ENCODE measurements at places on chromosomes 3 and 15.

DNA sequence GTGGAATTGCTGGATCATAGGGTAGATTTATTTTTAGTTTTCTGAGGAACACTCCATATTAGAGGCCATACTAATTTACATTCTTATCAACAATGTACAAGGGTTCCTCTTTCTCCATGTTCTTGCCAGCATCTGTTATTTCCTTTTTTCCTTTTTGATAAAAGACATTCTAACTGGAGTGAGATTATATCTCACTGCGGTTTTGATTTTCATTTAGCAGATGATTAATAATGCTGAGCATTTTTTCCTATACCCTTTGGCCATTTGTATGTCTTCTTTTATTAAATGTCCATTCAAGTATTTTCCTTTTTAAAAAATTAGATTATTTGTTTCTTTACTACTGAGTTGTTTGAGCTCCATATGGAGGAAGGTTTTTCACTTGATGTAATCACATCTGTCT is 1189.5 kb downstream of the ZPLD1 start:
- DNase-seq = no peak

DNA sequence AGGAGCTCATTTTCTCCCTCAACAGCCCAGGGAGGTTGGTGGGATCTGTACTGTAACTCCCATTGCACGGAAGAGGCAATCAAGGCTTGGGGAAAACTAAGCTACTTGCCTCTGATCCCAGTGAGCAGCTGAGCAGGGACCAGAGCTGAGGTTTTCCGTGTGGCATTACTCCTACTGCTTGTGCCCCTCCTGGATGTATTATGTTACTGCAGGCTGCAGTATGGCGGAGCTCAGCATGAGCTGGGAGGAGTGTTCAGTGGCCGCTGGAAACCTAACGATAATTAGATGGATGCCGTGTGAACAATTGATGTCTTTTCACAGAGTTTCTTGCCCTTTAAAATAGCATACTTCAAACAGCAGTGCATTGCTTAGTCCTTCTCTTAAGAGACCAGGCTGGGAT is 2.0 kb upstream of the TPRG1 start:
- no peak for DNase-seq

DNA sequence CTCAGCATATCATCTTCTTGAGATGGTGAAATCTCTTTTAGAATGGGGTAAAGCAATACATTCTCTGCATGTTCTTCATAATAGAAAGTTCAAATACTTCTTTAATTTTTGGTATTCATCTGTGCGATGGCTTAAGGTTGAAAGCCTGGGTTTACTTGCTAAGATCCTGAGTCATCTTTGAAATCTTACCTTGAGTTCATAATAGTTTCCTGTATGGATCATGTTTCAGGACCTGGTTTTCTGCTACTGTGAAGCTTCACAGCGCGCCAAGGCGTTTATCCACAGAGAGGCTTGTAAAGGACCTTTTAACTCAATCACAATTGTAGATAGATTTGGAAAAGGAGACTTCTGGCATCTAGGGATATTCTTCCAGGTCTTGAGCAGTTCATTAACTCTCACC is 39.0 kb downstream of the MED12L start:
- DNase-seq = no peak

DNA sequence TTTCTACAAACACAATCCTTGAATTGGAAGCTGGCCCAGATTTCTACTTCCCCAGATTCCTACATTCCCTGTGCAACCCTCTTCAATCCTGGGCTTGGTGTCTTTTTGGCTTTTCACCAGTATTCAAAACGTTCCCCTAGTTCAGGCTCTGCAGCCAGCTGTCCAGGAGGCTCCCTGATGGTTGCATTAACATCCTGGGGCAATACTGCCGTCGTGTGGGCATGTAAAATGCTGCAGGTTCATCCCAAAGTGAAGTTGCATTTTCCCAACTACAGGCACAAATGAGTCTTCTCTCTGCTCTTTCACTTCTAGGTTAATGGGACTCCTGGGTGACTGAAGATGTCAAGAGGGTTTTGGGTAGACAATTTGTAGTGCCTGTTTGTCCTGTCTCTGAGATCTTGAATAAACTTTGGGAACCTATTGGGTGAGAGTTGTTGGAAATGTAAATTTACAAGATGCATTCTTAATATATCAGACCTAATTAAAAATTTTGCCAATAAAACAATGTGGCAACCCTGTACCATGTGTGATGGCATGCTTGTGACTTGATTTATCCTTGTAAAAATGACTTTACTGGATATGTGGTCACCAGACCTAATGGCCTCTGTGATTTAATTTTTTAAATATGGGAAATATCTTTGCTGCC is 28.6 kb downstream of the SOX14 start:
- no peak for DNase-seq

DNA sequence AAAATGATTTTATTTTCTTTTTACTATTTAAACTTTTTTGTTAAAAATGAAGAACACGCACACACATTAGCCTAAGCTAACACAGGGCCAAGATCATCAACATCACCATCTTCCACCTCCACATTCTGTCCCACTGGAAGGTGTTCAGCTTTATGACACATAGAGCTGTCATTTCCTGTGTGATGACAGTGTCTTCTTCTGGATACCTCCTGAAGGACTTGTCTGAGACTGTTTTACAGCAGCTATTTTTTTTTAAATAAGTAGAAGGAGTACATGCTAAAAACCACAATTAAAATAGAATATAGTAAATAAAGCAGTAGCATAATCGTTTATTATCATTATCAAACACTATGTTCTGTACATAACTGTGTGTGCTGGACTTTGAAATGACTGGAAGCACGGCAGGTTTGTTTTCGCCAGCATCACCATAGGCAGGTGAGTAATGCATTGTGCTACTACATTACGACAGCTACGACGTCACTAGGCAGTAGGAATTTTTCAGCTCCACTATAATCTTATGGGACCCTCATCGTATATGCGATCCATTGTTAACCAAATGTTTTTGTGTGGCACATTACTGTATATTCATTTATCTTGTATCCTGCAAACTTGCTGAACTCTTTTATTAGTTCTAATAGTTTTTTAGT is 72.8 kb downstream of the KLF15 start:
- no peak for DNase-seq

GRCh38 chr3:193943851-193944517 is 192.0 kb upstream of the HES1 start:
- DNase-seq = no peak

- DNase-seq = no peak
Observed at GRCh38 chr15:66966256-66966655, 99.1 kb upstream of the SMAD3 start.

- no peak for DNase-seq
Observed at GRCh38 chr3:154180836-154181691, 59.9 kb downstream of the ARHGEF26 start.

- DNase-seq = no peak
Observed at GRCh38 chr15:58424722-58425121, 7.1 kb upstream of the LIPC start.

DNA sequence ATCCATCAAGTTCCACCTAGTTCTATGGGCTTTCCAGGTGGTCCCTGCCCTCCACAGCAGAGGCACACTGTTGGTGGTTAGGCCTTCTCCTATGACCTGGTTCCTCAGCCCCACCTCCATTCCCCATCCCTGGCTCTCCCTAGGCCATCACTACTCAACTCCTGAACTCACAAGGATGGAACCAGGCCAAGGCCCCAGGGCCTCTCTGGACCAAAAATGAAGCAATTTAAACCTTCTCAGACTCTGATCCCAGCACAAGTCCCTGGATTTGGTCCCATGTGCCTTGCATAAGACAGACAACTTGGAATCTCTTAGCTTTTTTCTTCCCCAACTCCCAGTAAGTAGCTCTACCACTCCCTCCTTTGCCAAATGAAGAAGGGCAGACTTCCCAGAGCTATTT is 14.4 kb upstream of the ACAN start:
- DNase-seq = no peak

Data from right renal pelvis (tissue), 4 donors.